C1 segment of cervical spinal cord (tissue), 14 donors: ENCODE measurements at places on chromosomes 2 and 18.

DNA sequence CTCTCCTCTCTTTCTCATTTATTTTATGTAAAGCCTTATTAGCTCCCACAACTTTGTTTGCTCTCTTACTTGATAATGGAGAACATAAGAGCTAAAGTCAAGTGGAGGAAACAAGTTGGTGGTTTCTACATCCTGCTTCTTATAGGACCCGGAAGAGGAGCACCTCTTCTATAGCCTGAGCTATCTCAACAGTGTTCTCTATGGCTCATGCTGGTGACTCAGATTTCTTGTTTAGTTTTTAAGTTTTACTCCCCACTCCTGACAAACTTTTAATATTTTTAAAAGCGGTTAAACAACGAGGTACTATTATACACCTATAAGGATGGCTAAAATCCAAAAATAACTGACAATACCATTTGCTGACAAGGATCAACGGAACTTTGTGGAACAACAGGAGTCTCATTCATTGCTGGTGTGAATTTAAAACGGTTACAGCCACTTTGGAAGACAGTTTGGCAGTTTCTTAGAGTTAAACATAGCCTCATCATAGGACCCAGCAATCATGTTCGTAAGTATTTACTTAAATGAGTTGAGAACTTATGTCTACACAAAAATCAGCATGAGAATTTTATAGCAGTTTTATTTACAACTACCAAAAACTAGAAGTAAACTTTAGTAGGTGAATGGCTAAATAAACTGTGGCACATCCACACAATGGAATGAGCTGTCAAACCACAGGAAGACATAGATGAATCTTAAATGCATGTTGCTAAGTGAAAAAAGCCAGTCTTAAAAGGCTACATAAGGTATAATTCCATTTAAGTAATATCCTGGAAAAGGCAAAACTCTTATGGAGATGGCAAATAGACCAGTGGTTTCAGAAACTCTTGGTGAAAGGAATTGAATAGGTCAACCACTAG, 12.7 kb upstream of the CDC42EP3 start:
- no peak for DNase-seq

- DNase-seq = no peak
Measured at GRCh38 chr2:116809109-116809508, 1005.4 kb upstream of the DDX18 start.

GRCh38 chr2:205585449-205586383, 96.6 kb upstream of the NRP2 start:
- no peak for DNase-seq

DNA sequence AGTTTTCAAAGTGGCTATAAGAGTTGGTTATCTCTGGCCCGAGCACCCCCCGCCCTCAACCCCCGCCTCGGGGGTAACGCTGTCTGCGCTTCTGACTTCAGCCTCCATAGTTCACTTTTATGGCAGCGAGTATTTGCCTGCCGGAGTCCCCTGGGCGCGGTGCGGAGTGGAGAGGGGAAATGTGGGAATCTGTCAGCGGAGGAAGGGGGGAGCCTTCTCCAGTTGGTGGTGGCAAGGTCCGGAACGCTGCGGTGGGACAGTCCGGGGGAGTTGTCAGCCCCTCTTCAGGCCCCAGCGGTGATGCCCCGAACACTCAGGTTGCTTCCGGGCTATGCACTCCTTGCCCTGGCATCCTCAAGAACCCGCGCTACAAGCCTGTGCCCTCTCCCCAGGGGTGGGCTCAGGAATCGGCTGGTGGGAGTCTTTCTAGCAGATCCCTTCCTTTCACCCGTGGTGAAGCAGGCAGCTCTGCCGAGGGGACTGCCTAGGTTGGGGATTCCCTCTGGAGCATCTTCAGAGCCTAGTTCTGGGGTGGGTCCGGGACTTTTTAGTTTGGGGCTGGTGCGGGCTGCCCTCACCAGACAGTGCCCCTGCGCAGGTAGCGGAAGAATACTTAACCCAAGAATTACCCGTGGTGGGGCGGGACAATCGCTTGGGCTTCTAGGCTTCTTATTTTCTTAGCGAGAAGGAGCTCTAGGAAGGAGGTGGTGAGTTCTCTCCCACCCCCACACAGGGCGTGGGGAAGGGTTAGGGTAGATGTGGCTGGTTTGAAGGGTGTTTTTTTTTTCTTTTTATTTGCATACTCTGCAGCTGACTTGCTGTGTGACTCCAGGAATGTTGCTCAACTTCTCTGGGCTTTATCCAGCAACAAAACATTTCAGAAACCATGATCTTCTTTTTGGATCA, 1.6 kb downstream of the ATOH8 start:
- no peak for DNase-seq

DNA sequence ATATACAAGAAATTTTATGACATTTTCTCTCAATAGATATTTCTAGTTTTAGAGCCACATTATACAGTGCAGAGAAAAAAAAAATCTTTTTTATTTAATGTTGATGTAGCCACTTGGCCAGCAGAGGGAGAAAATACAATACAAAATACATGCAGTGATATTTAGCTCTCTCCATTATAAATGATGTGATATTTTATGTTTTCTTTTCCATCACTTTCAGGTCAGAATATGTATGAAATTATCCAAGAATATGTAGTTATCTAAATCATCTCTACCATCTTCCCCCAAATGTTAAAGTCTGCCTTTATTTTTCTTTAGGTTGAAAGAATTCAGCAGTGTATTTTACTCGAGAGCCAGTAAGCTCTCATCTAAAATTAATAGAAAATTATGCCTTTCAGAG, 533.6 kb upstream of the FSHR start:
- no peak for DNase-seq

DNA sequence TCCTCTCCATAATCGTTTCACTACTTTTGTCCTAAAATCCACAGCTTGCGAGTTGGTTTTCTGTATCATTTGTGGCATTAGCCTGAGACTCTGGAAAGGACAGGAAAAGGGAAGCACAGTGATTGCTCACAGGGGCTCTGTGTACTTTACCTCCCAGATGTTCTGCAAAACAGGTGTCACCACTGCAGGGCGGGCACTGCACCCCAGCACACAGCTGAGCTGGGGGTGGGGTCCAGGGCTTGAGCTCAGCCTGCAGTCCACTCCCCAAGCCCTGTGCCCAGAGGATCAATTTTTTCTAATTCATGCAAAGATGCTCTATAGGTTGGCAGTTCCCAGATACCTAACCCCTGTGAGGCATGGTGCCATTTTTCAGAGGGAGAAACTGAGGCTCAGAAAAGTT, 119.4 kb upstream of the GLI2 start:
- no peak for DNase-seq

GRCh38 chr2:43221124-43221762, 5.2 kb downstream of the ZFP36L2 start:
- DNase-seq = peak; percentile 20

- DNase-seq = no peak
Measured at GRCh38 chr2:207254591-207255464, 89.1 kb upstream of the KLF7 start.

DNA sequence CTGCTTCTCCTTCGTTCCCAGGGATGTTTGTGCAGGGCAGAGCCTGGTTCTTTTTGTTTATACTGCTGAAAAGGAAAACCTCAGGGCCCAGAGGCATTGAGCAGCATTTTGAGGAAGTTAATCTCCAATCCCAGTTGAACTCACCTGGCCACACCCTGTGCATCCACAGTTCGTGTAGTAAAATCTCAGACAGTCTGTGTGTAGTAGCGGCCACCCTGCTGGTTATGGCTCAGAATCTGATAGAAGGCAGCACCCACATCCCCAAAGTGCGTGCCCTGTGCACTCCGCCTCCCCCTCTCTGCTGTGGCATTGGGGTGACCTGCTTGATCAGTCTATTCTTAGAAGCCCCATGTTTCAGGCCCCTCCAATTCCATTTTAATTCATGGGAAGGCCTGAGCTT, 10.9 kb downstream of the TRIB2 start:
- DNase-seq = no peak

GRCh38 chr2:9975805-9976447, 24.4 kb downstream of the GRHL1 start:
- DNase-seq = no peak

DNA sequence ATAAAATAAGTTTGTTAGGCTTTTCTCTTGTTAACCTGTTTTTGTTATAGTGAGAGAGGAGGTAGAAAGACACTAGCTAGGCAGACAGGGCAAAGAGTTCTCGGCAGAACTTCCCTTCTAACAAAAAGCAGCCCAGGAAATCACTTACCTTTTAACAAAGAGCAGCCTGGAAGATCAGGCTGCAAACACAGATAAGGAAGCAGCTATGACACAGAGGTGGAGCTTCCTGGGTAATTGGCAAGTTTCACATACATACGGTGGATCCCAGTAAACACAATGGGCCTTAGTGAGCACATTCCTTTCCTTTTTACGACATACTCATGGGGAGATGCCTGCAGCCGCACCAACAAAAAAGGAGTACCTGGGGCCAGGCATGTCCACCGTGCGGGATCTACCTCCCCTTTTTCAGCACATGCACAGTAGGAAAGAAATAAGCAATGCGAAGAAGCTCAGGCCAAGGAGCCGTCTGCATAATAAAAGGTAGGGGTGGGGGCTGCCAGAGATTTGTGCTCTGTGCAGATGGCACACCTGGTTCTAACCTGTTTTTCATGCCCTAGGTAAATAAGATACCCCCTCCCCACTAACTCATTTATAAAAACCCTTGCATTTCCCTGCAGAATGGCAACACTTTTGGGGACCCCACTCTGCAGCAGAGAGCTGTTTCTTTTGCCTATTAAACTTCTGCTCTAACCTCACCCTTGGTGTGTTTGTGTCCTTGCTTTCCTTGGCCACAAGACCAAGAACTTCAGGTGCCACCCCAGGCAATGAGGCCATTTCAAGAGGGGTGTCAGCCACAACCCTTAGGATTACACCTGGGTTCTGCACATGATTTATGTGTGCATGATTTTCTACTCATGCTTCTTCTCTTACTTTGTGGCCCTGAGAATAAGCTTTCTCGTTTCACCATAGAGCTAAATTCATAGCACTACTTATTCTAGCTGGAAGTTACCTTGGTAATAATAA, 26.5 kb downstream of the MDH1 start:
- DNase-seq = no peak
